NB4 (cell line): ENCODE measurements at places on chromosomes 12 and 14.

DNA sequence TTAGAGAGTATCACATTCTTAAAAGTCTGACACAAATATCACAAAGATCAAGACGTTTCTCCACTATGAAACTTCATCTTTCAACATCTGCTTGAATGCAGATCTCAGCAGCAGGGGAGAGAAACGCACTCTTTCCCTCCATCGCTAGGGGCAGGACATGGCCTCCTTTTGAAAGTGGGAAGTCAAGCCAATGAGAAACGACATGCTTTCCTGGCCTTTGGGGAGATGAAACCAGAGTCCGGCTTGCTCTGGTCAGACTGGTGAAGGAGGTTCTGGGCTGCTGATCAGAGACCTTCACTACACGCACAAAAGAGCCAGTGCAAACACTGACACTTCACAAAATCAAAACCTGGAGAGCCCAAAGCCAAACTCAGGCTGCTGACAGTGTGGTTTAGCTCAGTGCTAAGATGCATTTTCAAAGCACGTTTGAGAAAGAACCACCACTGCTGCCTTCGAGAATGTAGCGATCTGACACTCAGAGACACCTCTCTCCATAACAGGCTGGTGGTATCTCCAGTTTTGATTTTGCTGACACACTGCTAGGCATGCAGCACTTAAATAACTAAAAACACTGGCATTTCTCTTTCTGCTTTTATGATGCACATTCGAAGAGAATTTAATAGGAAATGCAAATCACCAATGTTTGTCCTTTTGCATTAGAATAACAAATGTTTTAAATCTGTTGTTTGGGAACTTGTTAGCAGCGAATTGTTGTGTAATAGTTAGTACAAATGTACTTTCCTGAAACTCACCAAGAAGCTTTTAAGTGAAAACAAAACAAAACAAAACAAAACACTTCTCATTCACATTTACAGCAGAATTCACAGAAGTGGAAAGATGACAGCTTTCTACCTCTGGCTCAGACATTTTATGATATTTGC is 93.9 kb upstream of the OVCH1 start:
- no peak for DNase-seq

DNA sequence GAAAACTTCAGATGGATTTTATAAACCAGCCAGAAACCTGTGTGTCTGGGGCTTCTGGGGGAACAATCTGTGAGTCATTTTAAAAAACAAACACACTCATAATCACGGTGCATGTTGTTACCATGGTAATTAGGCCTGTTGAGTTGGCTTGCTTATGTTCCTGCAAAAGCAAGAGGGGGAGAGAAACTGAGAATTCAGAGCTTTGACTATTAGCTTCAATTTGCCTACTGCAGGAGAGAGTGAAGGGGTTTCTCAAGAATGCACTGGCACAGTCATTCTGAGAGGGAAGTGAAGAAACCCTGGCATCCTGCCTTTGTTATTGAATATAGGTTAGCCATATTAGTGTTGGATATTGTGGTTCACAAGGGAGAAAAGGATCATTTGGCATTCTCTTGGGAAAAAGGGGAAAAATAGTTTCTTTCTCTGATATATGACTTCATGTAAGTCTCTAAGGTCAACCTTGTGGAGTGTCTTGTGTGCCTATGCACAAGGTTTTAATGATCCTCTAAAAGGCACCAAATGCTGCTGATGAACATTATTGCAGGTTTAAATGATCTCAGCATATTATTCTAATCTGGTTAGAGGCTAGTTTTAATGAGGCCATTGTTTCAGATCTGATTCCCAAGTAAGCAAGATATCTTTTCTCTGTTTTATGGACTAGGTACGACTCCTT is 12.9 kb downstream of the GNG2 start:
- peak; percentile 67 for DNase-seq

DNA sequence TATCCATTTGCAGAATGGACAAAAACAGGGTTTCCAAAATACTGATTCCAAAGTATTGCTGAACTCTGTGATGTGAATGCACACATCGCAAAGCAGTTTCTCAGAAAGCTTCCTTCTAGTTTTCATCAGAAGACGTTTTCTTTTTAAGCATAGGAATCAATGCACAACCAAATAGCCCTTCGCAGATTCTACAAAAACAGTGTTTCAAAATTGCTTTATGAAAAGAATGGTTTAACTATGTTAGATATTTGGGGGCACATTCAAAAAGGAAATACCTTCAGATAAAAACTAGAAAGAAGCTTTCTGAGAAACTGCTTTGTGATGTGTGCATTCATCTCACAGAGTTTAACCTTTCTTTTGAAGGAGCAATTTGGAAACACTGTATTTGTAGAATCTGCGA is 569.7 kb downstream of the ALG10 start:
- no peak for DNase-seq

DNA sequence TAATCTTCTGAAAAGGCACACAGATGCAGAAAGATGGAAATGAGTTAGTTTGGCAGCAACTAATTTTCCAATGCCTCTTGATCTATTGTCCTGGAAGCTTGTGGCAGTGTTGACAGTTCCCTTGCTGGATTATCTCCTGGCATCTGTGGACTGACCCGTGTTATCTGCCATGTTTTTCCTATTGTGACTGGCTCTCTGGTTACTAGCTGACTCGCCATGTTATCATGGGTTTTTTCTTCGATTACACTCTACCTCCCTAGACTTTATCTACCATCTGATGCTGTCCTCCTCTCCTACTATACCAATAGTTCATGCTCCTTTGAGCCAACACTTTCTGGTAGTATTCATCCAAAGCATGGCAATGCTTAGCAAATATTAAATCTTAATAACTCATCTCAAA is 63.3 kb upstream of the FLRT2 start:
- no peak for DNase-seq

DNA sequence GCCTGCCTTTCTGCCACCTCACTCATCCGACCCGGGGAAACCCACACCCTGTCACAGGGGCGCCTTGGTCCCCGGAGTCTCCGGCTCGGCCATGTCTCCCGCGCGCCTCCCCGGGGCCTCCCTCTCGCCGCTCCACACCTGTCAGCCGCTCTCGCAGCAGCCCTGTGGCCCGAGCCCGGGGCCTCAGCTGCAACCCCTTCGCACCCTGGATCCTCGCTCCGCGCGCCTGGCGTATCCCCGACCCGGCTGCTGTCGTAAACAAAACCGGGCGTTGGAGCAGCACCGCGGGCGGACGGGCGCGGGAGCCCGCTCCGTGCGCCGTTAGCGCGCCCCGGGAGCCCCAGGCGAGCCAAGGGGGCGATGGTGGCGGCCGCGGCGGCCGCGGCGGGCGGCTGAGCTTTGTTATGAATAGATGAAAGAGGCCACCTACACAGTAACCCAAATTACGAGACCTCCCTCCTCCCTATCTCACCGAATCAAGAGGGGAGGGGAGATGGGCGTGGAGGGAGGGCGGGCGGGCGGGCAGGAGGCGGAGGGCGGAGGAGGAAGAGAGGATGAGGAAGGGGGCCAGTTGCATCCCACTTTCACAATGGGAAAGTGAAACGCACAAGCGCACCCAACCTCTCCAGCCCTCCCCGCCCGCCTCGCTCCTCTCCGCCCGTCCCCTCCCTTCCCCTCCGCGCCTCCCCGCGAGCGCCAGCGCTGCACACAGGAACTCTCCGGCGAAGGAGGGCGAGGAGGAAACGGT is at the start of gene PLXNC1:
PLXNC1 (plus strand) TSS at position 587 of the 748 bp plus-strand sequence. CDS start 395 bp downstream, outside the sequence.
- peak; percentile 85 for DNase-seq

DNA sequence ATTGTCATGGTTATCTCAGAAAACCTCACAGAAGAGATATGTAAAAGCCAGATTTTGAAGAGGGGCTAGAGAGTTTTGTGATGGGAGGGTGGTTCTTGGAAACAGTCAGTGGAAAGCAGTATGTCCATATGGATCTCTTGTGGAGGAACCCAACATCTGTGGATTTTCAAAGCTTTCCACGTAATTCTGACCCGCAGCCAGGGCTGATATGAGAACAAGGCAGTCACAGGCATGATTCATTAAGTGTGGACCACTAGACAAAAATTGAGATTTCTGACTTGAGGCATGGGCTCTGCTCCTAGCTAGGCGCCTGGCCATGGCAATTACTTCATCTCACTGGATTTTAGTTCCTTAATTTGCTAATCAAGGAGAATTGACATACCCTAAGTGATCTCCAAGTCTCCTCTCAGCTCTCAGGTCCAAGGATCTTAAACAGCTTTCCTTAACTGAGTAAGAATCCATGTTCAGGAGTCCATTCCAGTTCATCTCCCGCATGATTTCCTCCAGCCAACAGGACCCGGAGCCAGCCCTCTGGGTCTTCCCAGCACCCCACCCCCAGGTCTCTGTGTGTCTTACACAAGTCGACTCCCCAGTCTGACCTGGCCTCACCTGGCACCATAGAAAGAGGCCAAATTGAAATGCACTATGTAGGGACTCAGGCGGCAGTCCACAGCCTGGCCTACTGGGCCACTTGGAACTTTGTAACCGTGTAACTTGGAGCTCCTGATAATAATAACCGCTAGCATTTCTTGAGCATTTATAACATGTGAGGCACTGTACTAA is 176.3 kb upstream of the PARP11 start:
- no peak for DNase-seq

DNA sequence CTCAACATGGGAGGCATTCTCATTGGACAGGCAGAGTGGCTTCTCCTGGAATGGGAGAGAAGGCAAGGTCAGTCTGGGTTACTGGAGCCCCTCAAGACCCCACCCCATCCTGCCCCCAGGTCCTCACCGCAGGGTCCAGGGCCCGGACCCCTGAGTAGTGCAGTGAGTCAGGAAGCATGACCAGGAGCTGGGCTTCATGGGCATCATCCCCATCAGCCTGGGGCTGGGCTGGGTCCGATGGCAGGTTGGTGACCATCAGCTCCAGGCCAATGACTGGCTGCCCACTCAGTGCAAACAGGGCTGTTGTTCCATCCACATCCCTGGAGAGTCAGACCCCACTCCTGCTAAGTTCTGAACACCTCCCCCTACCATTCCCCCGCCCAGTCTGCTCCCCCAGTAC is 13.1 kb downstream of the ITGA7 start:
- no peak for DNase-seq

GRCh38 chr14:55684956-55685584 is 105.1 kb downstream of the KTN1 start:
- DNase-seq, result no peak

DNA sequence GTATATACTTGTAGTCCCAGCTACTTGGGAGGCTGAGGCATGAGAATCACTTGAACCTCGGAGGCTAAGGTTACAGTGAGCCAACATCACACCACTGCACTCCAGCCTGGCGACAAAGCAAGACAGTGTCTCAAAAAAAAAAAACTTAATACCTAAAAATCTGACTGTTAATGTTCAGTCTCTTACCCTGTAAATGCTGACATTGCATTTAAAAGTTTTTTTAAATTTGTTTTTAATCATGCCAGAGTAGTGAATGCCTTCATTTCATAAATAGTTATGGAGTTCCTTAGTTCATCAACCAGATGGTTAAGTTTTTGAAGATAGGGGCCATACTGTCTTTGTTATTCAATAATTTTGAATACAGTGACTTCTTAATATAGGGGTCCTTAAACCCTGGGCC is 21.2 kb downstream of the CAND1 start:
- DNase-seq, result no peak

GRCh38 chr12:68480526-68480925 is 130.2 kb upstream of the RAP1B start:
- DNase-seq, result no peak

- no peak for DNase-seq
Observed at GRCh38 chr12:22667122-22667521, 42.2 kb downstream of the ETNK1 start.

DNA sequence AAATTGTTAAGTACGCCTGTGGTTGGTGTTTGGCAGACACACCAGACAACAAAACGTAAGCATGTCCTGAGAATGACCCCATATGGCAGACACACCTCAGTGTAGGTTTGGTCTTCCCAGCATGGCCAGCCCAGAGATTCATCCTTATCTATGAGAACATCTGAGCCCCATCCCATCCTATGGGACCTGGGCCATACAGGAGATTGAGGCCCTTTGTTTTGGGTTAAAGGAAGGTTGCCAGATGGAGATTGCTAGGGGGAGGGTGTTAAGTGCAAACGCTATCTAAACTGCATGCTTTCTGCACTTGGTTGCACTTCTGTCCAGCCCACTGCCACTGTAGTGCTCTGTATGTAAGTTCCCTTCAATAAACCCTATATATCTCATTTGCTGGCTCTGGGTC is 4.1 kb upstream of the PCNX4 start:
- no peak for DNase-seq

DNA sequence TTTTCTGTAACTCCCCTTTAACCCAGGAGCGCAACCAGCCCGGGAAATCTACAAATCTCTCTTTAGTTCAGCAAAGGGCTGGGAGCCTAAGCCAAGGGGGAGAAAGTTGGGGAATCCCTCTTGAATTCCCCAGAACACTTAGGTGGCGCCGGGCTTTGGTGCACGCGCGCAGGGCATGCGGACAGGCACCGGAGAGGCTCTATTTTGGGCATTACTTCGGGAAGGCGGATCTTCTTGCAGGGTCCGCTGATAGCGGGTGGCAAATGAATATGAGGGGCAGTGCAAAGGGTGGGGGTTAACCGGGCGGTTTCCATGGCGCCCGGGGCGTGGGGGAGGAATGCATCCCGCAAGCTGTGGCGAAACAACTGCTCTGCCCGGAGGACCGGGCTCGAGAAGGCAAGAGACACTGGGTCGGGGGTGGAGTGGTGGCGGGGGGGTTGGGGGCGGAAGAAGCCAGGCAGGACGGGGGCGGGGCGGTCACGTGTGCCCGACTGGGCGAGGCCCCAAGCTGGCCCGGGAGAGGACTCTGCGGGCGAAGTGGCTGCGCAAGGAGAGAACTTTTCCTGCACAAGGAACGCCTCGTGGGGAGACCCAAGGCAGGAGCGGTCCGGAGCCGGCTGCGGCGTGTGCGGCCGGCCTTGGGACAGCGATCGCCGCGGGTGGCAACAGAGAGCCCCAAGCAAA is at the start of gene FLVCR2:
FLVCR2 (plus strand) TSS at position 519 of the 684 bp plus-strand sequence. CDS start 353 bp downstream, outside the sequence.
- peak; percentile 86 for DNase-seq

- DNase-seq, result no peak
Observed at GRCh38 chr12:23424685-23425084, 524.8 kb downstream of the SOX5 start.

DNA sequence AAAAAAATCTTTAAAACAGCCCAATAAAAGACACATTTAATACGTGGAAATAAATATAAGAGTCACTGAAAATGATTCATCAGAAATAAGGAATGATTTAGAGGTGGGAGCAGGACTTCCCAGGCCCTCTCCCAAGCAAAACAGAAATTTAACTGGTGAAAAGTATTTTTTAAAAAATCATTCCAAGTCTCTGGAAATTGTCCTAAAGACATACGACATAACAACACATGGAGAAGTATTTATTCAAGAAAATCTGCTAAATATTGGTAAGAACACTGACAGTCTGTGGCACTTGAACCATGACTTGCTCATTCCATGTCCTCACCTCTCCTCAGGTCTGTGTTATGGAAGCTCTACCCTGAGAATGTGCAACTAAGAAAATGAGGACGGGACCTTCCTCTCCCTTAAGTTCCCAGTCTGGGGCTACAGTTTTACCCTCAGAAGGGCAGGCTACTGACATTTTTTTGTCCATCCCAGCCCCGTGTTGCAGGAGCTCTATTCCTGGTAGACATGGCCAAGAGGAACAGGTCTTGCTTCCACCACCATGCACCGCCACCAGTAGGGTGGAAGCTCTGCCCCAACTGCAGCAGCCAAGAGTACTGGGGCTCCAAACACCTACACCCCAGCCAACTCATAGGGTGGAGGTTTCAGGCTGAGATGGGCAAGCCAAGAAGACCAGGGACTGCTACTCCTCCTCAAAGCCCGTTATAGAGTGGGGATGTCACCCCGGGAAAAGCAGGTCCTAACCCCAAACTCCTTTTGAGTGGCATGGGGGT is 193.0 kb downstream of the CRADD start:
- no peak for DNase-seq
